Heart right ventricle (tissue), 16 donors: ENCODE measurements at places on chromosomes 7 and 10. TPM values are rescaled to one million over a fixed set of nuclear protein-coding genes. Genes with fewer than 3 reads are reported as not detected.

The GRID2IP gene
- not detected for total RNA-seq

The GRM8 gene
- total RNA-seq = not detected

The FAM200A gene
- total RNA-seq = 5.4 TPM

The PNLIPRP2 gene
- total RNA-seq = not detected

The FAM25C gene
- not detected for total RNA-seq

The PALD1 gene
- 5.6 TPM for total RNA-seq
